ENCODE measurements at places on chromosomes 5 and 9.
A peak's percentile ranks its signal among the peaks of the same experiment; 100 is the strongest.

- DNase-seq, result no peak
These were observed 380.3 kb upstream of the TNC start for GRCh38 chr9:115498303-115498702.

DNA sequence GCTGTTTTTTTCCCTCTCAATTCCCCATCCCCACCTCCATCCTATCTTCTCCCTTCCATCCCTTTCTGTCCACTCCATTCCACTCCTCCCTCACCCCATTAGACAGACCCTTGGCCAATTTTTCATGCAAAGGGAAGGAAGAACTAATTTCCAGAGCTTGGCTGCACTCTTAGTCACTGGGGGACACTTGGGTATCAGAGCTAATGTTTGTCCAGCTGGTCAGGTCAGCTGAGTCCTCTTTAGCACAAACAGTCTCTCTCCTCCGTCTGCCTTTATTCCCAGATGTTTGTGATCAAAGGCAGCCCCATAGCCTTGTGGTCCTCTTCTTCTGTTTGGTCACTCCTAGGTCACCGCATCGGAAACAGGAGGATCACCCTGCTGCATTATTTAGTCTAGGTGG lies 148.5 kb downstream of the NMUR2 start:
- DNase-seq, result no peak

DNA sequence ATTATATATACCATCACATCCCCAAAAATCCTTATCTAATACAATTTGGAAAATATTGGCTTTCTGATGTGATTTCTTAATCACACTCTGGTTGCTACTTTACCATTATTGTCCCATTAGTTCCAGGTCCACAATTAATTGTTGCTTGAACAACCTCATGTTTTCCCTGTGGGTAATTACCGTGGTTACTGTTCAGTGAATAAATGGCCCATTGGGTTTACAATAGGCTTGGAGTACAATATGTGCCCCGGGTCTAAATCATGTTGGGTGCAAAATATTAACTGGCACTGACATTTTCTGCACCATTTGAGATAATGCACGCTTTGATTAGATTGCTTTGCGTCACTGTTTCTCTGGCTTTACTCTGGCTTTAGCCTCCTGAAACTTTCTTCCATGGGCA lies 163.7 kb downstream of the GABBR2 start:
- DNase-seq, result no peak

GRCh38 chr9:10232352-10232930 lies 380.4 kb downstream of the PTPRD start:
- no peak for DNase-seq

- no peak for DNase-seq
These were observed 74.6 kb downstream of the UBAP1 start for GRCh38 chr9:34253460-34253837.

GRCh38 chr5:73805449-73805848 lies 179.5 kb downstream of the ARHGEF28 start:
- no peak for DNase-seq

- no peak for DNase-seq
These were observed 1.3 kb upstream of the ST8SIA4 start for GRCh38 chr5:100904259-100904861.

- no peak for DNase-seq
These were observed 43.8 kb downstream of the WHRN start for GRCh38 chr9:114461468-114461867.

DNA sequence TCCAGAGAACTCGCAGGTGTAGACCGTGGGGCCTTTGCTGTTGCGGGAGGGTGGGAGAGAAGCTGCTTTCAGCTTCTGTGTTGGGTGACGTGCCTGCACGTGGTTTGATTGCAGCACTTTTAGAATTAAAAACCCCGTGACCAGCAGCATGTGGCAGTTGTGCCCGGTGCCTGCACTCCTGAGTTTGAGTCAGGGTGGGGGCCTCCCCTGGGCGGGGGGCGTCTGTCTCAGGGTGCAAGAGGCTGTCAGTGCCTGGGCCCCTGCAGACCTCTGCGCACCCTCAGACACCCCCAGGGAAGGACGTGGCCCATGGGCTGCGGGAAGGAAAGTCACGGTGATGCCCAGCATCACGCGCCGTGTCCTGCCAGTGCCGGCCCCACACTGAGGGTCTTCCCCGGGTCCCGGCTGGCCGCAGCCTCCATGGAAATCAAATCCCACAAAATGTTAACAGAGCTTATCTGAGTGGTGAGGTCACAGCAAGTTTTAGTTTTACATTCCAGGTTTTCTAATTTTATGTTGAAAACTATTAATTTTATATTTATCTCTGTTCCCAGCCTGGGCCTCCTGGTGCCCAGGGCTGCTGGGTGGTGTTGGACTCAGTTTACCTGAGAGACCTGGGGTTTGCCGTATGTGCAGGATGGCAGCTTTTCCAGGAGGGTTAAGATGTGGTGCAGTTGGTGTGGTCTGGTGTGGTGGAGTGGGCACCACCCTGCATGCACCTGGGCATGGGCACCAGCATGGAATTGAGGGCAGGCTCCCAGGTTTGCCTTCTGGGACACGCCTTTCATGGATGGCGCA lies 33.3 kb downstream of the AHRR start:
- no peak for DNase-seq

DNA sequence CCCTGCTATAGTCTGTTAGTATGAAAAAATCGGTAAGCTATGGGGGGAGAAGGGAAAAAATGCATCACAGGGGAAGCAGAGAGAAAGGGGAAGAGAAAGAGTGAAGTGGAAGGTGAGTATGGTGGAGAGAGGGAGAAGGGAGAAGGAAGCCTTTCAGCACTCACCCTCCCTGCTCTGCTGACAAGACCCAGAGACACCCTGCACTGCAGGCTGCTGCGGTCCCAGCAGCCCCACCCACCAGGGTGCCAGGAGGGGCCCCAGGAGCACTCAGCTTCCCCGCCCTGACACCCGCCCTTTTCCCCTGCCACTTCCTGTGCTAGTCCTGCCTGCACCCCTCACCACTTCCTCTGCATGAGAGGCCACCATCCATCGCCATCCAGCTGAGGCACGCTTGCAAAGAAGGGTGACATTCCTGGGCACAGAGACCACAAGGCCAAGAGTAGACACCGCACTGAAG lies 12.7 kb downstream of the STK10 start:
- DNase-seq, result no peak

DNA sequence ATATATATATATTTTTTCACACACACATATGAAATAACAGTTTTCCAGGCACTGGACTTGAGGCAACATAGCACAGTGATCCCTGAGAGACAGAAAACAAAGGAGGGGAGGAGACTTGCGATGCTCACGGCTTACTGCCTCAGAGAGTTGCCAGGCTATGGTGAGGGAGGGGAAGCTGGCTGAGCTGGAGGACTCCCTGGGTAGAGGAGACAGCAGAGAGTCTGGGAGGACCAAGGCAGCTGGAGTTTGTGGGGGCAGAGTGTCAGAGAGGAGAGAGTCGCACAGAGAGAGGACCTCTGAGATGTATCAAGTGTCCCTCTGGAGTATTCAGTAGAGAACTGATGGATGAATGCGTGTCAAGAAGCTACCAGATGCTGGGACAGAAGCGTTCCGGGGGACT lies 23.1 kb upstream of the QSOX2 start:
- no peak for DNase-seq

DNA sequence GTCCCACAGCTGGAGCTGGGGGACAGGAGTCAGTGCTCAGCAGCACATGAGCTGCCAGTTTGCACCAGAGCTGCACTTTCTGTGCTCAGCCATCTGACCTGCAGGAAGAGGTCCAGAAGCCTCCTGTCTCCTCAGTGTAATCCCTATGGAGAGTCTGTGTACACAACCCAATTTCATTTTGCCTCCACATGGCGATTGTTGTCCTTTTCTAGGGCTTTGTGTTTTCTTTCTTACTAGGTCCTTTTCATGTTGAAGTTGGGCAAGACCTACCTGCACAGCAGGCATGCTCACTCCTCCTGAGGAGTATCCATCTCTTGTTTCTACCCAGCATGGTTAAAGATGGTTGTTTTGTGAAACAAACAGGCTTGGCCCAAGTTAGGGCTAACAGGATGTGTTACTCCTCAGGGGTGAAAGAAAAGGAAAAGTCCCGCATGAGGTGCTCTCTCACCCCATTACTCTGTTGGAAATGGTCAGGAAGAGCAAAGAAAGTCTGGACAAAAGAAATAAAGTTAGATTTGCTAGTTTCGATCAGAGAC lies 273.0 kb downstream of the TMEM167A start:
- DNase-seq, result no peak

DNA sequence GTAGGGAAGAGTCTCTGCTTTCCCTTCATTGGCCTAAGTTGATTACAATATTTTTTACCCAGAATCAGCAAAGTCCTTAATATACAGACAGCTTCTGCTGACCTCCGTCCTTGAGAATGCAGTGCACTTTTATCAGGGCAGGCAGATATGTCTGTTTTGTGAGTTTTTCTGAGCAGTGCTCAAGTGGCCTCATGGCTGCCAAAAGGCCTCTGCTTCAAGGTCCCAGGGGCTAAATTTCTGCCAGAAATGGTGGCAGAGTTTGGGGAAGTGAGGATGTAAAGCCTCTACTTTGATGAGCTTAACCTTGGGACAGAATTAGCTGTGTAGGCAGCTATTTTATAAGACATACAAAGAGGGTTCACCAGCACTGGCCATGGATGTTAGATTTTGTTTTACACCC lies 275.8 kb downstream of the ADAMTSL1 start:
- no peak for DNase-seq

DNA sequence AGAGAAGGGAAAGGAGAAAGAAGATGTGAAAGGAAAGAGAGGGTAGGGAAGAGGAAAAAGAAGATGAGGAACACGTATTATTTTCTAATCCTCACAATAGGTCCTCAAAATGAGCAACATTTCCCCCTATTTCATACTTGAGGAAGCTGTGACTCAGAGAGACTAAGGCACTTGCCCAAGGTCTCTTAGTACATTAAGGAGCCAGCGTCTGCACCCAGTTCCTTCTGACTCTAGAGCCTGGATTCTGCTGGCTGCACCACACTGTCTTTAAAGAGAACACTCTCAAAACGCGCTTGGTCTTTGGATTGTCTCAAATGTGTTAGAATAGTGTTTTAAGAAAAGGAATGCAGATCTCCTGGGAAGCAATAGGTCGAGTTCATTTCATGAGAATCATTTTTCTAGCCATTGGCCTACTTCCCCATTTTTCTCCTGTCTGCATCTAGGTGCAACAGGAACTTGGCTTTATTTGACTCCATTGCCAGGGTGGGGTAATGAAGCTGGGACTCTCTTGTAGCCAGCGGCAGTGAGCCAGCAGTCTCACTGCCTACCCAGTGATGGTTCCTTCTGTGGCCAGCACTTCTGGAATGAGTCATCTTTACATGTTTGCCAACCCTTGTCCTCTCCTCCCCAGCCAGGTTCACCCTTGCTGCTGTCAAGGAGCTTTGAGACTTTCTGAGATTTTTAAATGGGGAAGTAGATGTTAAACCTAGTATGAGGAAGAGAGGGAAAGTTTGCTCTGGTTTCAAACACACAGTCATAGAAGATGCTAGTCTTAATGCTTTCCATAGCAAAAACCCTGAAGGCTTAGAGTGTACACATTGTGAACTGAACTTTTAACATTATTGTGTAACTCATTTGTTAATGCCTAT lies 82.7 kb downstream of the DOCK8 start:
- DNase-seq, result no peak

DNA sequence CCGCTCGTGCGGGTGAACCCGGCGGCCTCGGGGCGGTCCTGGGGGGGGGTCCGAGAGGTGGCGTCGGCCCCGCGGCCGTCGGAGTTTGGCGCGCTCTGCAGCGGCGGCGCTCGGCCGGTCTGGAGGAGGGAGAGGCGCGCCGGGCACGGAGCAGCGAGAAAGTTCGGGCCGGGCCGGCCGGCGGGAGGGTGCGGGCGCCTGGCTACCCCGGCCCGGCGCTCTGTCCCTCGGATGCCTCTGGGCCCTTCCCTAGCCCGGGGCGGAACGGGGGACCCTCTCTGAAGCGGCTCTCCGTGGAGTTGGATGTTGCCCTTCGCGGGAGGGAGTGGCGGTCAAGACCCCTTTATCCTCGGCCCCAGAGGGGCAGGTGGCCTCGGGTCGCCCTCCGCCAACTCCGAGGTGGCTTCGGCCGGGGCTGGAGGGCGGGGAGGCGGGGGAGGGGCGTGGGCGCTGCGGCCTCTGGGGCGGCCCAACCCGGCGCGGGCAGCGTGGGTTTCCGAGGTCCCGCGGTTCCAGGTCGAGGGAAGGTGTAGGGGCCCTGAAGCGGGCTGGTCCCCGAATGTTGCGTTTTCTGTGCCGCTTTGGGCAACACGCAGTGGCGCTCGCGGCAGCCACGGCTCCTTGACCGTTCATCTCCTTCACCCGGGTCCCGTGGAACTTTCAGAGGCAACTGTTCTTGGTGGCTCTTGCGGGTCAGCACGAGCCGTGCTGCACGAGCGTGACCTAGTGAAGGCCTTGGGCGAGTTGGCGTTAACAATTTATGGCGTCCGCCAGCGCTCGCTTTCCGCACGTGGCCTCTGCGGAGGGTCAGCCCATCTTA lies 290.5 kb downstream of the DOCK8 start:
- peak; percentile 24 for DNase-seq

DNA sequence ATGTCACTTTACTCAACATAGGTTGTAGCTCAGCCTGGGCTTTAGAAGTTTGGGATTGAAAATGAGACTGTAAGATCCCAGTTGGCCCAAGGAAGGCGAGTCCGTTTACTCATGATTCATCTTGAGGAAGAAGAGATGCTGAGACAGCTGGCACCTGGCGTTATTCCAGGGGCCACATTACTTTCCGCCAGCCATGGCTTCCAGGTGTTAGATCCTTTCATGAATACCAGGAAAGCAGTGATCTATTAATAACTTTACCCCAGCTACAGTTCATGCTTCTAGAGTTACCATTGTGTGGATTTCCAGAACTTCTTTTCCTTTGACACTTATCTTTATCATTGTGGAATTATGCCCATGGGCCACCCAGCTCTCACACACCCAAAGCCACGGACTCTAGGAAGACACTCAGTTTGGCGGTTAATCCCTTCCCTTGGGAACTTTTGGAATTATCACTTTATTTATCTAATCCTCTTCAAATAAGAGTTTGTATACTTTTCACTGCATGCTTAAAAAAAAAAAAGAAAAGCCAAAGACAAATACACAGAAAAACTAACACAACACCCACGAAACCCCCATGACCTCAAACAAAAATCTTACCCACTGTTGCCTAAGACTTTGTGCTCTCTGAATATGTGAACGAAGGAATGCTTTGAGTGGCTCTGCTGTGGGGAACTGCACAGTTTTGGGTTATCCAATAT lies 26.9 kb downstream of the RAI14 start:
- no peak for DNase-seq

- no peak for DNase-seq
These were observed 1237.8 kb upstream of the ACO1 start for GRCh38 chr9:31146485-31147166.

DNA sequence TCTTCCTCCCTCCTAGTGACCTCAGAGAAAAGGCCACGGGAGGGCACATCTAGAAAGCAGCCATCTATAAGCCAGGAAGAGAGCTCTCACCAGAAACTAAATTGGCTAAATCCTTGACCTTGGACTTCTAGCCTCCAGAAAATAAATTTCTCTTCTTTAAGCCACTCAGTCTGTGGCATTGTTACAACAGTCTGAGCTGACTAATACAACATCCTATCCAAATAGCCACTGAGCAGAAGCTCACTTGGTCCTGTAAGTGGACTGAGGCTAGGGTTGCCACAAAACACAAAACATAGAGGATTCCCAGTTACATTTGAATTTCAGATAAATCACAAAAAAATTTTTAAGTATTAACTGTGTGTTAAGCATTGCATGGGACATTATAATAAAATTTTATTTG lies 383.4 kb downstream of the MLLT3 start:
- no peak for DNase-seq
